ENCODE measurements at places on chromosomes 5 and 9. TPM values are rescaled to one million over a fixed set of nuclear protein-coding genes. Genes with fewer than 3 reads are reported as not detected.

The KDM3B gene
- 60.4 TPM for total RNA-seq

The PDZD2 gene
- total RNA-seq = 34.9 TPM

The PCDHGB3 gene
- total RNA-seq = 4.3 TPM

The CER1 gene
- 0.30 TPM for total RNA-seq

DNA sequence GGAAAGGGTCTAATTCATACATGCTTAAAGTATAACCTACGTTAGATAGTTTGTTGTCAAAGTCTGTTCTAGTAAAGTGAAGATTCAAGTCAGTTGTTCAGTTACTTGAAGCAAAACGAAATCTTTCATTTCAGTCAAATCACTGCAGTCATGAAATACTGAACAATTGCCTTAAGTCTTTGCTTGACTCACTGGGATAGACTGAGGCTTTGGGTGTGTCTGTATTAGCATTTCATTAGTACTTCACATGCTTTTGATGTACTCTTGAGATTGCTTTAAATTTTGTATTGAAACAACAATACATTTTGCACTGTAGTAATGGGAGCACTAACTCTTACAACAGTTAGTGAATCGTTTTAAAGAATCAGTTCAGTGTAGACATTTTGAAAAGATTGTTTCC, 4.0 kb upstream of the CMYA5 start:
- no peak for DNase-seq

GRCh38 chr9:72154468-72155285, 5.4 kb downstream of the GDA start:
- DNase-seq = no peak
